Cortex of kidney (tissue), 1 donor: ENCODE measurements at places on chromosomes 4 and X.

- no peak for DNase-seq
These were observed 43.0 kb downstream of the ENPEP start for GRCh38 chr4:110518889-110519490.

DNA sequence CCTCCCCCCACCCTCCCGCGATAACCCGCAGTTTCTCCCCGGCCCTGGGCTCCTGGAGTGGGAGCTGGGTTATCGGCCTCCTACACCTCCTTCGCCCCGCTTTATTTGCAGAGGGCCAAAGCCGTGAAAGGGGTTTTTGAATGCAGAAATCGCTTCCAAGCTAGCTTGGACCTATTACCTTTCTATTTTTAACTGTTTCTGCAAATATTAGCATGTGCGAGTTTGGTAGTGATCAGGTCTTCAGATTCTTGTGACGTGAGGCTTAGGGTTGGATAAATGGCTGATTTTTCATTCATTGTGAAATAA is 1.3 kb downstream of the USP9X start:
- no peak for DNase-seq

GRCh38 chr4:145881989-145882388 is 56.6 kb downstream of the ZNF827 start:
- DNase-seq = no peak

GRCh38 chr4:10730019-10730418 is 45.5 kb upstream of the CLNK start:
- DNase-seq = no peak

- no peak for DNase-seq
These were observed 20.5 kb downstream of the MND1 start for GRCh38 chr4:153365003-153365402.

GRCh38 chr4:152965611-152966010 is 29.5 kb downstream of the FHDC1 start:
- DNase-seq = no peak

DNA sequence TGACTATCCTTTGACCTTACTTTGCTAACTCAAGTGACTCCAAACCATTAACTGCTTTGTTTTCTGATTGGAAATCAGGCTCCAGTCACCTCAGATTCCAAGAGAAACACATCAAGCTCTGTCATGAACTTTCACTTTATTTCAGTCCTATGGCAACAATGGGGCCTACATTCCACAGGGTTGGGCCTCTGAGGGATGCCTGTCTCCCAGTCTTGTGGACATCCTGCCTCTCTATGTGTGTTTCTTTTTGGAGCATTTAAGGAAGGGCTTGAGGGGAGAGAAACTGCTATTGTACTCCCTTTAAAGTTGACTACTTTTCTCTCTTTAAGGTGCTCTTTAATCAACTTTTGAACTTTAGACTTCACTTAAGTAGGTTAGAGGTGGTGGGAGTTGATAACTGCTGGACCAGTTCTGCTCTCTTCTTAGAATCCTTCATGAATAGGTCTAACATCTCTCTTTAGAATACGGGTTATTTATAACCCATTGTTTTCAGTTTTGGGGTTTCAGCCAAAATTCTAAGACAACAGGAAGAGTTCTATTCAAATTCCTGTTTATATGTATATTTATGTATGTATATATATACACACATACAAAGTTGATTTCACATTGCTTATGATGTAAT is 274.3 kb upstream of the NR3C2 start:
- no peak for DNase-seq

GRCh38 chr4:19831644-19832285 is 419.9 kb upstream of the SLIT2 start:
- DNase-seq = no peak

DNA sequence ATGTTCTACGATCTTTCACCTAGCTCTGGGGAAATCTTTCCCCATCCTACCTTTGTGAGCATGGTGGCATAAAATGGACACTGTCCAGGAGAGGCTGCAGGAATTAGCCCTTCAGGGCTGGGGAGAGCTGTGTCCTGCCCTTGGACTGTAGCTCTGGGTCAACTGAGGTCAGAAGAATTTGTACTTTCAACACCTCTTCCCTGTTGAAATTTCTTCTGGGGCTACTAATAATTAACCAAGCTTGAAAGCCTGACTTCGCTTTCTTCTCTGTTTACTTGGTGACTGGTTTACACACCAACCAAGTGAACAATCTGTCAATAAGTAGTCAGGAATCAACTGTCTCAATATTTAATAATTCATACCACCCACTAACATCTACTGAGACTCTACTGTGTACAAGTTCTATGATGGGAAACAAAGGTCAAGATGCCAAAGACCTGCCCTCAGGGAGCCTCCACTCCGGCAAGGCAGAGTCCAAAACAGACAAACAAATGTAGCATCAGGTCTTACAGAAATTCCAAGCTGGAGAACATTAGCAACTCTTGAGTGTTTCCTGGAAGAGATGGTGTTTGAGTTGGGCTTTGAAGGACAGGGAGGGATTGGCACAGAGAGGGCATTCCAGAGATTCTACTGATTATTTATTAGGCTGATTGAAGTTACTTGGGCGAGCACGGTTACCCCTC is 113.1 kb downstream of the ENPP6 start:
- DNase-seq = no peak

GRCh38 chrX:24426340-24426913 is 38.7 kb upstream of the PDK3 start:
- no peak for DNase-seq

DNA sequence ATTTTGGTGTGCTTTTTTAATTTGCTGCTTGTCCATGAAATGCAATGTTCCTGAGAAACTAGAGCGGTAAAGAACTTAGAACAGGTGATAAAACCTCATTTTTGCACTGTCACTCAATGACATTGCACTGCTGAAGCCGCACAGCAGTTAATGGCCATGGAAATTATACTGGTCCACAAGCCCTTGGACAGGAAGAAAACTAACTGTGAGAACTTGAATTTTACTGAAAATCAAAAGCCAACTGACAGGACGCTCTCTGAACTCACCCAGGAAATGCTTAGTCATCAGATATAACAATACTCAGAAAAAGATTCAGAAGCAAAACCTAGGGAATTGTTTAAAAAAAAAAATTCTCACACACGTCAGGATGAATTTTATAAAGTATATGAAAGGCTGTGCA is 246.4 kb upstream of the SLC7A11 start:
- no peak for DNase-seq

DNA sequence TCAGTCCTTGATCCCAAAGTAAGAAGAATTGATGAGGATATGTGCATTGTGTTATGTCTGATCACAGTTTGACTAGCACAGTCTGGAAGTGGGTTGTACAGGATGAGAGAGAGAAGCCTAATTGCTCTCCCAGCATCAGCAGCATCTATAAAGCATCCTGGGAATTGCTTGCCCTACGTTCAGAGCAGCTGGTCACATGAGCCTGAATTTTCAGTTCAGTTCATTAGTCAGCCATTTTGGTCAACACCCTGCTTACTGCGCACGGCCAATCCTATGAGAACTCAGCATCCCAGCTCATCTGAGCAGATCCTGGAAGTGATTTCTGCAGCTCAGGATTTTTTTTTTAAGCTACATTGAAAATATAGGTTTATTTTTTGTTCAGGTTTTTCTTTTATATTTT is at the start of gene RUFY3:
RUFY3 (plus strand) TSS at position 218 of the 400 bp plus-strand sequence. CDS start 610 bp downstream, outside the sequence.
- DNase-seq = no peak

- DNase-seq = no peak
These were observed 22.8 kb upstream of the SH3RF1 start for GRCh38 chr4:169293343-169294176.

GRCh38 chrX:12002876-12003275 is 135.4 kb upstream of the FRMPD4 start:
- no peak for DNase-seq

GRCh38 chr4:69549651-69550050 is 53.9 kb upstream of the UGT2B4 start:
- no peak for DNase-seq

DNA sequence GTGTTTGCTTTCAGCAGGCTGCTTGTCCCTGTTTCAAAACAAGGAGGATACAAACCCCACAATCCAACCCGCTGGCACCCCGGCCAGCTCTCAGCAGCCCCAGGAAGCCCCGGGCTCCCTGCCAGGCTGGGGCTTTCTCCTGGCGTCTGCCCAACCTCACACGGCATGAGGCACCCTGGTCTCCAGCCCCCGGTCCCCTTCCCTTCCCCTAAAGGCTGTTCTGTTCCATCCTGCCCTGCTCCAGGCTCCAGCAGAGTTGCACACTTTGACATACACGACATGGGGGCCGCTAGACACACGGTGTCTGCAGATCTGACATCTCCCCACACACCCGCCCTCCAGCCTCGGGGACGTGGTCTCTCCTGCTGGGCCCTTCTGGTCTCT is 107.7 kb upstream of the ADRA2C start:
- no peak for DNase-seq

DNA sequence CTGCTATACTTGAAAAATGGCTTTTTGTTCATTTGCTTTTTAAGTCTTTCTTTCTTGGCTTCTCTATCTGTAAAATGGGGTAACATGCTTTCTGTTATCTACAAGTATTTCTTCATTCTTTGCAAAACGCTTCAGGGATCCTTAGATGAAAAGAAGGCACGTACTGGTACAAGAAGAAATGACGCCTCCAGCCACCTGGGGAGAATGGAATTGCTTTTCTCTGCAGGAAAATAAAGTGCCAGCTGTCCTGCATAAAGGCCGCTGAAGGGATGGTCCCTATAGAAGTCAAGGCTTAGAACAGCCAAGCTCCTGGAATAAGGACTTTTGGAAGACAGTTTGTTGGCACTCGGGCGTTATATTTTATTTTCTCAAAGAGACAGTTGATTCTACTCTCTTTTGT is 210.8 kb upstream of the RASGEF1B start:
- DNase-seq = no peak

DNA sequence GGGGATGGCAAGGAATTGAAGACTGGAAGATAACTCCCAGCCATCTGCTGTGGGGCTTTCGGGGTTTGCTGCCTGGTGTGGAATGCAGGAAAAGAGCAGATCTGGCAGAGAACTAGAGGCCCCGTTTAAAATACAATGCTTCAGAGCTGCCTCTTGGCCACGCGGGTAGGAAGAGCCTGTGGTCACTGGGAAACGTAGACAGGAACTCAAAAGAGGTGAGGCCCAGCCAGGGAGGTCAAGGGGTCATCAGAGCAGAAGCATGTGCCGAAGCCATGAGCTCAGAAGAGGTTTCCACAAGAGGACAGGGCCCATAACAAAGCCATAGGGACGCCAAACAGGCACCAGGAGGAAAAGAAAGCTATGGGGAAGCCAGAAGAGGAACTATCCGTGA is 14.5 kb upstream of the STS start:
- DNase-seq = no peak

GRCh38 chr4:121127100-121127499 is 37.0 kb downstream of the TNIP3 start:
- DNase-seq = no peak

DNA sequence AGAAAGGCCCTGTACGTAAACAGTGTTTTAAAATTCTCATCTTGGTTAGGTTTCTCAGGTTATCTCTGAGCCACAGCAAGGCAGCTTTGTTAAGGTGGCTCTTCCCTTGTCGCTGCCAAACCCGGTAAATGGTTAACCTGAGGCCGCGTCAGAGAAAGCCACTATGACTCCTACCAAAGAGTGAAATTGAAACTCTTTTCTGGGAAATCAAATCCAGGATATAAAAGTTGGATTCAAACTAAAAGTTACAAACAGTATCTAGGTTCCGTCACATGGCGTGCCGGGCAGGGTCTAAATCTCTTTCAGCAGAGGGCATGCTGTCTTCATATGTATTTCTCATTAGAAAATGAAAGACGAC is 433 bp downstream of the MMAA start:
- no peak for DNase-seq

DNA sequence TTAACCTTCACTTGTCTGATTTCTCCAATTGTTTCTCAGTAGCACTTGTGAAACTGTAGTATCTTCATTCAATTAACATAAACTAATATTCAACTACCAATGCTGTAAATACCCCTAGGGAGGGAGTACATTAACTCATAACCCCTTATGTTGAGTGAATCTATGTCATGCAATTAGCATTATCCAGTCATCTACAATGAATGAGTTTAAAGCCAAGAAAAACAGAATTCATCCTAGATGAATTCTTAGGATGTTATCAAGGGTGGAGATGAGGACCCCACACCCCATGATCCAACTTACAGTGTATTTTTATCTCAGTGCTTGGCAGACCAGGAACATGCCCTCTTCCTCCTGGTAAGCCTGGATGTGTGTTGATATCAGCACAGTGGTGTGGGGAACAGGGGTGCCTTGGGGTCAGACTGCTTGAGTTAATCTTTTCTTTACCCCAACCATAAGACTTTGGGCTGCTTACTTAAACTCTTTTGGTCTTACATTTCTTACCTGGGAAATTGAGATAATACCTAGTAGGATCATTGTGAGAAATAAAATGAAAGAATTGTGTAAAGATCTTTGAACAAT is 62.1 kb upstream of the SCOC start:
- no peak for DNase-seq

- DNase-seq = no peak
These were observed 35.7 kb downstream of the RAB33B start for GRCh38 chr4:139489638-139490037.

- no peak for DNase-seq
These were observed 316.4 kb downstream of the GBA3 start for GRCh38 chr4:23009093-23009492.

GRCh38 chr4:119478446-119479179 is 150.0 kb downstream of the PDE5A start:
- DNase-seq = no peak
